ENCODE measurements at places on chromosomes 5 and 9. TPM values are rescaled to one million over a fixed set of nuclear protein-coding genes. Genes with fewer than 3 reads are reported as not detected.

PLPP7 gene
- 3.3 TPM for total RNA-seq

ARL14EPL gene
- not detected for total RNA-seq

- no peak for DNase-seq
Observed at GRCh38 chr9:76570826-76571225, 111.8 kb downstream of the GCNT1 start.

DNA sequence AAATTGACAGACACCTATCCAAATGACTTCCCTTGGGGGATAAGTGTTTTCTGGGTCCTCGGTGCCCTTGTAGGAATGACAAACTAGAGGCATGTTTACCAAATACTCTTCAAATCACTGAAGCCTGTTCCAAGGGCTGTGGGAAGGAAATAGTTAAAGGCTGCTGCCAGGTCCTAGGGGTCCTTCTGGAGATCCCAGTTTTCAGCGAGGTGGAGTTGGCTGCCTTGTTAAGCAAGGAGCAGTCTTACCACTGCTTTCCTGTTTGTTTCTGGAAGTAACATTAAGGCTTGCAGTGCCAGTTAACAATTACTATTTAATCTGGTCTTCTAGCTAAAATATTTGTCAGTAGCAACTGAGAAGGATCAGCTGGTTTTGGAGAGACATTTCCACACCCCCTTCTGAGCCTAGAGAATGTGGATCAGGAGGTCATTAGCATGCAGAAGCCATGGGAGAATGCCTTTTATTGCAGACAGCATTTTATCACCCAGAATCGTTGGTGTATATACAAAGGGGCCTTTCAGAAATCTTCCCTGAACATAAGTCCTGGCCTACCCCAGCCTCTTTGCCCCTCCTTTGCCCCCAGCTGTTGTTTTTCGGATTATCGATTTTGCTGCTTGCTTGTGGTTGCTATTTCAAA, 238.8 kb downstream of the DMAC1 start:
- DNase-seq, result no peak

EGR1 gene
- total RNA-seq, result 1.3 TPM

DNA sequence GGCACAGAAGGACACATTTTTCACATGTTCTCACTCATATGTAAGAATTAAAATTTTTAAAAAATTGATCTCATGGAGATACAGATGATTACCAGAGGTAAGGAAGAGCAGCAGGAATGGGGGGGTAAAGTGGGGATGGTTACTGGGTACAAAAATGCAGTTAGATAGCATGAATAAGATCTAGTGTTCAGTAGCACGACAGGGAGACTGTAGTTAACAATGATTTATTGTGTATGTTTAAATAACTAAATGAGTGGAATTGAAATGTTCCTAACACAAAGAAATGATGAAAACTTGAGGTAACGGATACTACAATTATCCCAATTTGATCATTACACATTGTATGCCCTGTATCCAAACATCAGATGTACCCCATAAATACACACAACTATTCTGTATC, 15.2 kb upstream of the TGFBI start:
- no peak for DNase-seq

DNA sequence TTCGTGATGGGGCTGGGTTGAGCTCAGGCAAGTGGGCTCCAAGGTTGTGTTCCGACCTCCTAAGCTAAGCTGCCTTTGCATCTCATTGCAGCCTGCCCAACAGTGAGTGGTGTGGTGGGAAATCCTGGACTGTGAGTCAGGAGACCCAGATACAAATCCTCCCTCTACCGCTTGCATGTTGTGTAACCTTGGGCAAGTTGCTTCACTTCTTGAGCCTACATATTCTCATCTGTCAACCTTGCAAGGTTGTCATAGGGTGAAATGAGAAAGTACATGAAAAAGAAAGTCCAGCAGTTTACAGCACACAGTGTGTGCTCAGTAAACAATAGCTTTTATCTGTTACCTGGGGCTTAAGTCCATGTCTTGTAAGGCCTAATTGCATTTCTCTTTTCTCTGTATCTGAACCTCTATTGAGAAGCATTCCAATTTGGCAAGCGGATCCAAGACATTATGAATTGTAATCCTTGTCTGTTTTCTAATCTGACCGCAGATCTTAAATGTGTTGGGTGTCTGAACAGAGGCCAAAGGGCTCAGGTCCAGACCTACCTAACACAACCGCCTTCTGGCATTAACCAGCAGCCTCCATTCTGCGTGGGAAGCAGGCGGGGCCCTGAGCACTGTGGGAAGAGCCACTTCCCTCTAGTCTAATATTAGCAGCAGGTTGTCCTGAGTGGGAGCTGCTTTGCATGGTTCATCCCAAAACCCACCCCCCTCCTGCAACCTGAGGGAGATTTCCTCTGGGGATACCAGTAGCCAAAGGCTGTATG, 1.8 kb upstream of the GALNT12 start:
- no peak for DNase-seq

GRCh38 chr9:105973951-105974351, 279.6 kb downstream of the TMEM38B start:
- DNase-seq, result no peak

GRCh38 chr5:45189042-45189441, 380.3 kb downstream of the MRPS30 start:
- DNase-seq, result no peak

SHOC1 gene
- not detected for total RNA-seq

DNA sequence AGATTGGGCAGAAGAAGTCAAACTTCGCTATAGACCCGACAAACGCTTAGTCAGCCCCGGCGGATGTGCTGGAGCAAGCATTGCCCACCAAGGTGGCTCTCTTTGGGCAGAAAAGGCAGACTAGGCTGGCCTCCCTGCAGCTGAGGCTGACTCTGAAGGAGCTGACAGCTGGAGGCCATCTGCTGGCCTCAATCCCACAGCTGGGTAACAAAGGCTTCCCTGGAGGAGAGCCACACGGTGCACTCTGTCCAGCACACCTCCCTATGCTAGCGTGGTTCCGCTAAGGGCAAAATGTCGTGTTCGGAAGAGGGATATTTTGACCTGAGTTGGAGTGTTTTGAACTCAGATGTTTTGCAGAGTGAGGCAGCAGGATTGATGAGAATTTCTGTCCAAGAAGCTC, 103.5 kb upstream of the PTCH1 start:
- DNase-seq, result no peak

GRCh38 chr9:109132567-109133021, 12.8 kb upstream of the TMEM245 start:
- no peak for DNase-seq
